ENCODE measurements at places on chromosomes 2 and 18. TPM values are rescaled to one million over a fixed set of nuclear protein-coding genes. Genes with fewer than 3 reads are reported as not detected.

Gene NTSR2
- not detected for polyA plus RNA-seq

Gene CIDEA
- not detected for polyA plus RNA-seq

Gene GKN1
- polyA plus RNA-seq: not detected

Gene SKOR2
- not detected for polyA plus RNA-seq

Gene ANKRD29
- 0.39 TPM for polyA plus RNA-seq

Gene SP5
- 1.6 TPM for polyA plus RNA-seq

Gene BMP10
- polyA plus RNA-seq: 10.0 TPM
